Right renal cortex interstitium (tissue), 3 donors: ENCODE measurements at places on chromosomes 5 and 9. TPM values are rescaled to one million over a fixed set of nuclear protein-coding genes. Genes with fewer than 3 reads are reported as not detected.

- DNase-seq = no peak
These were observed 153.0 kb downstream of the DENND1A start for GRCh38 chr9:123776708-123777537.

DNA sequence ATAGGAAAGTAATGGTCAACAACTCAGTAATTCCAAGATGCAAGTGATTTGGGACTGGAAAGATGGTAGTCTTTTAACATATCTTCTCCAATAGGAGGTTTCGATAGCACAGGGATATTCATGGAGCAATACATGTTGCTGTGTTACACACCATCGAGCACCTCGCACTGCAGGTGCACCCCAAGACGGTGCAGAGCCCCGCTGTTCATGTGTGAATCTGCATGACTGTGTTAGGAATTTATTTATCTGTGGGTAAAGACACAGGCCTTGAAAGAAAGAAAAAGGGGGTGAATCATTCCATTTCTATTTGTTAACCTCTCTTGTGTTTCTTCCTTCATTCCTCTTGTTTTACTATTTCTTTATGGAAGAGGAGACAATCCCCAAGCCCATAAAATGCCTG lies 217.1 kb downstream of the EBF1 start:
- DNase-seq = no peak

DNA sequence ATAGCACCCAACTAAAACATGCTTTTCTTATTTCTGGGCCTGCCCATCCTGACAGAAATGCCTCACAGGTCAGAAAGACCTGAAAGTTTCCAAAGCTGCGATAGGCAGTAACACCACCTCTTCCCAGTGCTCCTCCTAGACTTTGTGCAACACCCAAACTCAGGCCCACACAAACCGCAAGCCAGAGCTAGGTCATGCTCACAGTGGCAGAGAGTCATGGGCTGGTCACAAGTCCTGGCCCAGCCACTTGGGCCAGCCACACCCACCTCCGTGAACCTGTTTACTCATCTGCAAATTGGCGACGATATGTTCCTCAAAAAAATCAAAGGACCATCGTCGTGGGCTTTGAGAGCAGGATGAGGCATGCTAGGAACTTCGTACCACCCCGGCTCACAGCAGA lies 44.0 kb upstream of the SLC25A51 start:
- no peak for DNase-seq

- no peak for DNase-seq
These were observed 1019.0 kb downstream of the TAF11L14 start for GRCh38 chr5:18653216-18653752.

GRCh38 chr5:129963359-129963758 lies 59.1 kb downstream of the CHSY3 start:
- no peak for DNase-seq

DNA sequence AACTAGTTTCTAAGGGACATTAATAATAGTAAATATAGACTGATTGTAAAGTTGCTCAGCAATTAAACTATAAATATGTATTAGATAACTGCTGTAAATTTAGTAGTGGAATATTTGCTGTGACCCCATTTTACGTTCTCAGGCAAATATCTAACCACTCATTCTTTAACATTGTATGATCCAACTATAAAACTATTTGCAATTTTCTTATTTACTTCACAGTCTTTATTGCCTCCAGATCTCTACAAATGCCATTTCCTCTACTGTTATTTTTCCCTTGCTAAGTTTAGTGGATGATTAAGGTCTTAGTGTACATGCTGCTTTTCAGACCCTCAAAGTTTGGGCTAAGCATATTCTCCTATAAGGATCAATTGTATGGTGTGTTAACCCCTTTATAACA lies 526.2 kb upstream of the ST8SIA4 start:
- DNase-seq = no peak

- no peak for DNase-seq
These were observed 46.0 kb downstream of the CDO1 start for GRCh38 chr5:115770466-115770865.

DNA sequence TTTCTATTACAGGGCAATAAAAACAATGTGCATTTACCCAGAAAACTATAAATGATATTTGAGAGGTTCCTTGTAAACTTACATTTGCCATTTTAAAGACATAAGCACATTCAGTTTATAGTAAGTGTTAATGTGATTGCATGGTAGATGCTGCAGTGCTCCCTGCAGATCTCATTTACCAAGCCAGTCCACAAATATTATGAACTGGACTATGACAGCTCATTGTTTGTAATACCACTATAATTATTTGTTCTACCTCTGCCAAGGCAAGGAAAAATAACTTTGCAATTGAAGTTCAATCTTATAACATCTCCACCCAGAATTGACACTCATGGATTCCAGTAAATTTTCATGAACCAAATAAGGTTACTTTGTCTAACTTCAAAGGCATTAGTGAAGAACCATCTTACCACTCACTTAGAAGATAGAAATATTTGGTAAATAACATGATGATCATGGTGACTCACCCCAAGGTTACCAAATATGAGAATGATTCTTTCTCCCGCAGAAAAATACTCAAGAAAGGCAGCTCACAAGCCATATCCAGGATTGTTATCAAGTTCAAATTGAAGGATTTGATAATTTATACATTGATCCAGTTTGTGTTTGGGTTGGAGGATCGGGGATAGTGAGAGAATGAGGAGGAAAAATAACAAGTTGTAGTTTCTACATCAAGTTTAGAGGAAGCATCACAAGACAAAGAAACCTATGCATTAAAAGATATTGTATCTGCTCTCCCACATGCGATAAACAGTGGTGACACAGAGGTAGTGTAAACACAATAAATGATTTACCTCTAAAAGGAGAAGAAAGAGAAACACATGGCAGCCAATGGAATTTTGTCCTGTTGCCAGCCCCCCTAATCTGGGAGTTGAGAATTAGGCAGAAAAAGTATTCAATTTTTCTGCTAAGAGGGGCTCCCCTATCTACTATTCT lies 29.5 kb downstream of the CDH9 start:
- no peak for DNase-seq

Gene ANKRD18B
- polyA plus RNA-seq = 1.5 TPM

Gene EQTN
- 0.19 TPM for polyA plus RNA-seq
